ENCODE measurements at places on chromosomes 11 and 22. TPM values are rescaled to one million over a fixed set of nuclear protein-coding genes. Genes with fewer than 3 reads are reported as not detected.

RSF1 gene
- 80.8 TPM for total RNA-seq

LRRN4CL gene
- not detected for total RNA-seq

TMEM151A gene
- 0.16 TPM for total RNA-seq

KRTAP5-11 gene
- total RNA-seq, result not detected

RFPL2 gene
- 0.94 TPM for total RNA-seq

HPX gene
- 0.86 TPM for total RNA-seq

TMEM258 gene
- total RNA-seq, result 68.4 TPM

All from T-helper 17 cell (primary cell).